ENCODE measurements at places on chromosomes 1 and 21.

GRCh38 chr1:54331091-54331772 is 75.0 kb downstream of the SSBP3 start:
- DNase-seq: no peak

DNA sequence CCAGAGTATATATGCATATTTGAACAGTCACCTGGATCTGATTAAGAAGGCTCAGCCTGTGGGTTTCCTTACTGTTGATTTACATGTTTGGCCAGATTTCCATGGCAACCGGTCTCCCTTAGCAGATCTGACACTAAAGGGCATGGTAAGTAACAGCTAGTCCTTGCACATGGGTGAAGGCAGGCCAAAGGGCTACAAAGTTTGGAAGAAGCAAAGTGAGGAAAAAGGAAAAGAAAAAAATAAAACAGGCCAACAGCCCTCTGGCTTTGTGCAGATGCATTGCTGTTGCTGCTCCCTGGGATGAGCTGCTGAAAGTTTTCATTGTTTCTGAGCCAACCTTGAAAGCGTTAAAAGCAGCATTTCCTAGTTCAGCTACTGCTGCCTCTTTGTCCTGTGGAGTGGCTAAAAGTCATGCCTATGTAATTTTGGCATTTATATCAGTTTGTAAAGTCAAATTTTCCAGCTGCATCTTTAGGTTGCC is 176.5 kb upstream of the HOOK1 start:
- no peak for DNase-seq

- DNase-seq: no peak
Measured at GRCh38 chr1:53942127-53942957, 3.2 kb downstream of the IFT25 start.

DNA sequence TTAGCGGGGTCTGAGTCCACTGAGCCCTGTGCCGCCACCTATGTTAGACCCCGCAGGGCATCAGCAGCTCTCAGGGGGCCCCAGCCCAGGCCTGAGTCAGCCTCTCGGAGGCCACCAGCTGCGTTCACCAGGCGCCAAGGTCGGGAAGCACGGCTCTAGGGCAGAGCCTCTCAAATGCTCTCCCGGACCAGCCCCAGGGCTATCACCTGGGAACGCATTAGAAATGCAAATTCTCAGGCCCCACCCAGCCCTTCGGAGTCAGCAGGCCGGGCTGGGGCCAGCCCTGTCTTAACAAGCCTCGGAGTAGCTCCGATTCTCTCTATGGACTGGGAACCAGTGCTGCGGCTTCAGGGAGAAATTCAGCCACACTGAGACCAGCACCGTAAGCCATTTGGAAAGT is 37.2 kb upstream of the TSPEAR start:
- DNase-seq: no peak

DNA sequence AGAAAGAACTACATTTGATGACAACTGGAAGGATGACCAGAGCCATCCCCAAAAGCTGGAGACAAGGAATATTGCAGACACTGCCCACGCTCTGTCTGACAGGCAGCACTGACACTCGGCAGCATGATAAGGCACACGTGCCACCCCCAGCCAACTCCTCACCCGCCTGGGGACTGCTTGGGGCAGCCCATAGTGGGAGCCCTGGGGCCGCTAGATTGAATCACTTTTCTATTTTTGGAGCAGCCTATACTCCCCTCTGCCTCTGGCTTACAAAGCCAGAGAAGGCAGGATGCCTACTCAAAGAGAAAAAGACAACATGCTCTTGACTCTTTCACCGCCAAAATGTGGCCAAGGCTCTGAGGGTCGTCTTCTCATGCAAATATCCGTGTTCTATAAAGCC is 1.3 kb downstream of the SMG5 start:
- DNase-seq: peak; percentile 41

GRCh38 chr21:35852820-35853219 is 207.5 kb downstream of the SETD4 start:
- no peak for DNase-seq

DNA sequence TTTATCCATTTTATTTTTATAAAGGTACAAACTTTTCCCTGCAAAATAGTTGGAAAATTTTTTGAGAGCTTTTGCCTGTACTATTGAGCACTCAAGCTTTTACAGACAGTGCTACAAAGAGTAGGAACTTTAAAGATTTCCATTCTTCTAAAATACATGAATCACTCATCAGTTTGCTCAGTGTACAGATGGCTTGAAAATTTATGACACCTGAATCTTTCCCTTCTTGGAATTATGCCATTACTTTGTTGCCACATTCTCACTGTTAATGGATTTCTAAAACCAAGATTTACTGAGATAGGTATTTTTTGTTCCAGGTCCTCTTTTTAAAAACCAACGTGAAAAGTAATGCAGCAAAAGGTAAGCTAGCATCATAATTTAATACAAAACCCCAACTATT is 76.0 kb downstream of the GPATCH2 start:
- no peak for DNase-seq

DNA sequence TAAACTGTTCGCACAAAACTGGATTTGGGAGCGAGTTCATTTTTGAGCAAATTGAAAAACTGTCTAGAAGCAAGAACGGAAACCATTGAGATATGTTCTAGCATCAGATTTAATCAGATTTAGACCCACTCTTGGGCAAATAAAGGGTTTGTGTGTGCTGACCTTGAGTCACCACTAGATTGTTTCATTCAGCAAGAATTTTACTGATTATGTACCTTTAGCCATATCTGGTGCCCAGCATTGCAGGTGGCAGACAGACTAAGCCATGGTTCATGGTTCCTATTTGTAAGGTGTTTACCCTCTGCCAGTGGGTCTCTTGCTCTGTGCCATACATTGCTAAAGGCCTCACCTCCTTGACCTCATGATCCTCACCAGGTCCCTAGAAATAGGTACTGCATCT is 1.4 kb downstream of the NUDC start:
- DNase-seq: no peak

DNA sequence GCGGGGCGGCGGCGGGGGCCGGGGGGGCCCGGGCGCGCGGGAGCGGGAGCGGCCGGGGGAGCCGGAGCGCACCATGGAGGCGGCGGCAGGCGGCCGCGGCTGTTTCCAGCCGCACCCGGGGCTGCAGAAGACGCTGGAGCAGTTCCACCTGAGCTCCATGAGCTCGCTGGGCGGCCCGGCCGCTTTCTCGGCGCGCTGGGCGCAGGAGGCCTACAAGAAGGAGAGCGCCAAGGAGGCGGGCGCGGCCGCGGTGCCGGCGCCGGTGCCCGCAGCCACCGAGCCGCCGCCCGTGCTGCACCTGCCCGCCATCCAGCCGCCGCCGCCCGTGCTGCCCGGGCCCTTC is 546 bp downstream of the SKI start:
- DNase-seq: no peak

DNA sequence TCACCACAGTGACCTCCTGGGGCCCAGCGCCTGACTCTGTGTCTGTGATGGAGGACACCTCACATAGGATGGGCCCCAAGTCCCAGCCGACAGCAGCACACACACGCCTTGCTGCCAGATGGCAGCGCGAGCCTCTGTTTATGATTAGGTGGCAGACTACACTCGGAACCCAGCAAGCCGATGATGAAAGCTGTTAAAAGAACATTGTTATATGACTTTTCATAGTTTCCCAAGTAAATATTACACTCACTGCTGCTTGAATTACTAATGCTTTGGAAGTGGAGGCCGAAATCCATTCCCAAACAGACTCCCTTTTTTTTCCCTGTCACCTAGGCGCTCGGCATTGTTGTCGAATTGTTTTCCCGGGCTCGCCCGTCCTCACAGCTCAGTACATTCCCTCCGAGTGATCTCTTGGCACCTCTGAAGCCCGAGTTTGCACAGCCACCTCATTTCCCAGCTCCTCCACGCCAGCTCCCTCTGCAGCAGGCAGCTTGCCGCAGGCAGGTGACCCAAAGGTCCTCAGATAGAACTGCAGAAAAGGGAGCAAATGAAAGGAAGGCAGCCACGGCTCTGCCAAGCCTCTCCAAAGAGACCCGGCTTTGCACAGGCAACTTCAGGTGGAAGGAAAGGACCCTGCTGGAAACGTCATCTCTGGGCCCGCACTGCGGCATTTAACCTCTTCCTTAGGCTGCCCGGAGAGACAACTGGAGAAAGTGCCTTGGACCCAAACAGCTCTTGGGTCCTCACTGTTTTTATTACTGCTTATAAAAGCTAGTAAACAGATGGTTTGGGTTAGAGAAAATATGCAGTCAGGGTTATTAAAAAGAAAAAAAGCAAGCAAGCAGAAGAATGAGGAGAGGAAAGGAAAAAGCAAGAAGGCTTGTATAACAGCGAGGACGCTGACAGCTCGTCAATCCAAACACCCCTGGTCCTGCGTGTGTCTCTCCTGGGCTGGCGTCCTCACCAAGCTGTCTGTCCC is 72.2 kb upstream of the SLC25A33 start:
- DNase-seq: no peak

DNA sequence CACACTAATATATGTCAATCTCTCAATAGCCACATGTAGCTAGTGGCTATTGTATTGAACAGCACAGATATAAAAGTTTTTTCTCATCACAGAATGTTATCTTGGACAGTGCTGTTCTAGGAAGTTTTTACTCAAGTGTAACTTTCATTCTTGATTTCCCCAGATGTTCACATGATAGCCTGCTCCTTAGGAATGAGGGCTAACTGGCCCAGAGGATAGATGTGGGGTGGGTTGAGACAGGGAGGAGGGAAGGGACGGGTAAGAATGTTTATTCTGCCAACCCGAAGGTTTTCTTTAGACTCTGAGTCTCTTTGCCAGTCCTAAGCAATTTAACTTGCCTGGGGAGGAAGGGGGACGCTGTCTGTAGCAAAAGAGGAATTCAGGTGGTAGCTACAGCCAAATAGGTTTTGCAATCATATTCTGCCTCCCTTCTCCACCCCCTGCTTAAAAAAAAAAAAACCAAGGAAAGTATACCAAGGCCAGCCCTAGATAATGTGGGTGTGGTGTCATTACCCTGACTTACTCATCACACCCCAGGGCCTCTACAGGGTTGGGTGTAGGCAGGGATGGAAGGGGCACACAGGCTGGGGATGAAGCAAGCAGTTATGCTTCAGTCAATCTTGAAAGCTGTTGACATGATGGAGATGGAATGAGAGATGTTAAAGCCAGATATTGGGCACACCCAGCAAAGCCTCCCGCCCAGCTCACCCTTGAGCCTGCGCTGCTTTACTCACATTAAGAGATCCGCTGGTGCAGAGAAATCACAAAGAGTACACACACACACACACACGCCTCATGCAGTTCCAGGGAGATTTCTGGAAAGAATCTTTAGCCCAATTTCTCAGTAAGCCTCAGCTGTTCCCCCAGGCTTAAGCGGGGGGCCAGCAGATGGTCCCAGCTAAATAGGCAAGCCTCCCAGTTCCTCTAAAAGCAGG is 59.9 kb downstream of the PLXNA2 start:
- no peak for DNase-seq

DNA sequence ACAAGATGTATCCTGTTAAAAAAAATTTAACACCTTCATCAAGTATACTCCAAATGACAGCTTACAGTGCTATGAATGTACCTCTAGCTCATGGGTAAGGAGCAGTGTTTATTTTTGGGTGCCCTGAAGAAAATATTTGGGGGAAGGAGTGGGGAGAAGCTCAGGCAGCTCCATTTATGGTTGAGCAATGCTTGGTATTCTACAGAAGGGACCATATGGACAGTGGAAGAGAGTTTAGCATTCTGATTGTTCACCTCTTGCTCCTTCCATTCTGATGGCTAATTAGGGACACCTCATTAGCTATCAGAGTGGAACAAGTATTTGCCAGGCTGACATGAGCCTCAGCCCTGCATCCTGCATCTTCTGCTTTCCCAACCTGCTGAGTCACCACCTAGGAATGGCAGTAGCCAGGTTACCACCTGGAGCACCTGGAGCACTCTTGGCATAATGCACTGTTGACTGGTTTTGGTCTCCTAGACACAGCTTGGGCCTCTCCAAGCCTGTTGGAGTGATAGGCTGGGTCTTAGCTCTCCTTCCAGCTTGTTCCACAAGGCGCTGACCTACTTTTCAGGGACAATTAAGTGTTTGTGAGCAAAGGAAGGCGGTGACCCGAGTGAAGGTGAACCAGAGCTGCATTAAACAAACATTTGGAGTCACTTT is 62.0 kb upstream of the MACF1 start:
- DNase-seq: no peak

DNA sequence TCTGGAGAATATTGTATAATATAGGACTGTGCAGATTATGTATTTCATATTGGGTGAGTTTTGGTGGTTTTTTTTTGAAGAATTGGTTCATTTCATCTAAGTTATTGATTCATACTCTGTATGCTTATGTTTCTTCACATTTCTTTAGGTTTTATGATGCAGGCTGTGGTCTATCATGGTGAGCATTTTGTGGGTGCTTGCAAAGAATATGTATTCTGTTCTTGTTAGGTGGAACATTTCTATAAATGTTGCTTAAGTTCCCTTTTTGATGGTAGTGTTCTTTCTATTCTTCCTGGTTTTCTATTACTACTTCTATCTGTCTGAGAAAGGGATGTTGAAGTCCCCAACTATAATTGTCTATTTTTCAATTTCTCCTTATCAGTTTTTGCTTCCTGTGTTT is 42.6 kb downstream of the PKN2 start:
- DNase-seq: no peak

GRCh38 chr21:27425574-27425973 is 458.7 kb upstream of the ADAMTS5 start:
- no peak for DNase-seq
